ENCODE measurements at places on chromosomes 3 and 15.

GRCh38 chr15:56817321-56818080 lies 84.2 kb upstream of the ZNF280D start:
- DNase-seq: no peak

- DNase-seq: no peak
Measured at GRCh38 chr15:75684648-75685047, 28.0 kb downstream of the CSPG4 start.

DNA sequence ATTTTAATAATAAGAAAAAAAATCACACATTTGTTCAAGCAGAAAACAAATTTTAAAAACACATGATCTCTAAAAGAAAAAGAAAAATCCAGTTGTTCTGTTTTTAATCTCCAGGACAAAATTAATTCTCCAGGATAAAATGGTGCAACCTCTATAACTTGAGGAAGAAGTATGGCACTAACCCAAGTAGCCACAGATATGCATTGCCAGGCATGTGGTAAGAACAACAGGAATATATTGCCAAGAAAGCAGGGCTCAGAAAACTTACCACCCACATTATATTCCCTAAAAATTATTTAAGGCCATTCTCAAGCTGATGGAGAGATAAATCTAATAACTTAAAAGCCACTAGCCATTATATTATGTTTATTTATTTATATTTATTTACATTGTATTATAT lies 295.7 kb upstream of the TMCO5A start:
- DNase-seq: no peak

DNA sequence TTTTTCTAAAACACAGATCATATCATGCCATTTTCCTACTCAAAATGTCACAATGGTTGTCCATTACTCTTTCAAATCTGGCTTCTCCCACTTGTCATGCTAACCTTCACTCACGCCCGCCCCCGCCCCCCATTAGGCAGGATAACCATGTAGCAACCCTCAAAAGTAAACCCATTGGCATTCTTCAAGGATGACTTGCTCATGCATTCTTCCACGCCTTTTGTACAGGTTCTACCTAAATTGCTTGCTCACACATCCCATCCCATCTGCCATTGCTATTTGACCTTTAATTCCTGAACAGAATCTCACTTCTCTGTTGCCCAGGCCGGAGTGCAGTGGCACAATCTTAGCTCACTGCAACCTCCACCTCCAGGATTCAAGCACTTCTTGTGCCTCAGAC lies 389.3 kb downstream of the MCTP2 start:
- DNase-seq: no peak

DNA sequence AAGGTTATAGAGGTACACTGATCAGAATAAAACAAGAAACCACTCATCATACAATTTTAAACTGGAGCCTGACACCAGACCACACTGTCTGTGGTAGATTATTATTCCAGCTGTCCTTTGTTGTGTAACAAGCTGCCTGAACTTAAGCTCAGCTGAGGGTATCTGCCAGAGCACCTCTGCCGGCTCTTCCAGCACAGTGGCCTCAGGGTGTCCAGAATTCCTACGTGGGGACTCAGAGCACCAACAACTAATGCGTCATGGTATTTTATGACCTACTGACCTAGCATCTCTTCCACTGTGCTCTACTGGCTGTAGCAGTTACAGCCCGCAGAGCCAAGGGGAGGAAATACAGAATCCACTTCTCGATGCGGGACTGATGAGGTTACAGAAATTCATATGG lies 15.6 kb upstream of the RAF1 start:
- no peak for DNase-seq

DNA sequence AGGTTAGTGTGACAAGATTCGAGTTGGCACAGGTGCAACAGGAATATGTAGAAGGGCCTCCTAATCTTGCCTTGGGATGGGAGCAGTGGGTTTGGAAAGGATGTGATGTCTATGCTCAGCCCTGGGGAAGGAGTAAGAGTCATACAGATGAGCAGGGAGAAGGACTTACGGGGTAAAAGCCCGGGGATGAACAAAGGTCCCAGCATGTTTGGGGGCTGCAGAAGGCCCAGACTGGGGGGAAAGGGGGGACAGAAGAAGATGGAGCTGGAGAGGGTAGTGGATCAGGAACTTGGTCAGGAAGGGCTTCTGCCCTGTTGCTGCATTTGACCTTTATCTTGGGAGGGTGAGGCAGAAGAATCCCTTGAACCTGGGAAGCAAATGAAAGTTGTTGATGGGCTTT lies 240.1 kb upstream of the ST8SIA2 start:
- DNase-seq: no peak
